ENCODE measurements at places on chromosomes 16 and 17.

DNA sequence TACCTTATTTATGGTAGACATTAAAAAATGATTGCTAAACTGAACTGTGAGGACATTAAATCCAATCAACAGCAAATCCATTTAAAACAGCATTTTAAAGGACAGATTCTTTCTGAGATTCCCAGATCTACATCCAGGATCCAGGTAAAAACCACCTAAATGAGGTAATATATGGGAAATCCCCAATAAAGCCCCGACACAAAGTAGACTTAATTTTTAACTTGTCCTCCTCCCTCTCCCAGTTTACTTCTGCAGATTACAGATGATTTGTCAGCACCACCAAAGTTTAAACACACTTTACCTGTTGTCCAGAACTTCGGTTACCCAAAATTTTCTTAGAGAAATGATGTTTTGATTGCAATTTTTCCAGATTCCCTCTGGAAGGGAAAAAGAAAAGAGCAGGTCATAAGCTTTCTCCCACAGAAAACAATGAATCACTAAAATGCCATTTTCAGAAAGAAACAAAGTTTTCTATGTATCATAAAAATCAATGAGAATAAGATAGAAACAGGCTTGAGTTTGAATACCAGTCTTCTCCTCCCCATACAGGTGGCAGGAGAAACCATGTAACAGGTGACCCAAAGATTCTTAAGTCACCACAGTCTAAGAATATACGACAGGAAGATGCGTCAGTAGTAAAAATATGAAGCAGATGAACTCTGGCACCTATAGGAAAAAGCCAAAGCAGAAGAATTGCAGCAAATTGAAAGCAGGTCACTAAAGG is 22.8 kb downstream of the GJC1 start:
- no peak for DNase-seq

GRCh38 chr16:30925995-30926811 is 2.8 kb downstream of the FBXL19 start:
- DNase-seq: no peak

- DNase-seq: peak; percentile 49
Measured at GRCh38 chr17:60077672-60078519, 825 bp downstream of the HEATR6 start.

- no peak for DNase-seq
Measured at GRCh38 chr16:2284797-2285576, 17.1 kb upstream of the RNPS1 start.

DNA sequence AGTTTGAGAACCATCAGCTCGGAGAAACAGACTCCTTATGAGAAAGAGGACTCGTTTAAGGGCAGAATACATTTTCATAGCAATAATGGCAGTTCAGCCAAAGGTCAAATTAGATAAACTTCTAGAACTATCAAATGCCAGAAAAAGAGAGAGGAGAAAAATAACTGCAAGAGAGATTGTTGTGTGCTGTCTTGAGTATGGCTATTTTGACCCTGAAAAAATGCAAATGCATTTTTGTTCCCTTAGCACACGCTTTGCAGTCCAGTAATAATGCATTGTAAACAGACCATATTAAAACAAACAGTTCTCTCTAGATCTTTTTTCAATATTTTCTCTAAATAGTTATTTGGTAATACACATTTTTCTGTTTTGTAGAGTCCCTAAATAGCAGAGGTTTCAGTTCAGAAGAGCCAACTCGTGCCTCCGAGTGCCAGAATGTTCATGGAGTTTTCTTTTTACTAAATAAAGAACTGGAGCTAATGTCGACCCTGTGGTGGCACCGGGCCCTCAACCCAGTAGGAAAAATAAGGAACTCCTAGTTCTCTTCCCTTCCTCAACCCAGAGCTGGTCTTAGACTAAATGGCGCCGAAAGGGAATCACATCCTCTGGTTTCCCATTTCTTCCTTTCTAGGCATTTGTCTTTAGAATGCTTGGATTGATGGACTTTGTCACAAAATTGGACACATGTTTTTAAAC is 298.0 kb downstream of the MAP2K4 start:
- no peak for DNase-seq

DNA sequence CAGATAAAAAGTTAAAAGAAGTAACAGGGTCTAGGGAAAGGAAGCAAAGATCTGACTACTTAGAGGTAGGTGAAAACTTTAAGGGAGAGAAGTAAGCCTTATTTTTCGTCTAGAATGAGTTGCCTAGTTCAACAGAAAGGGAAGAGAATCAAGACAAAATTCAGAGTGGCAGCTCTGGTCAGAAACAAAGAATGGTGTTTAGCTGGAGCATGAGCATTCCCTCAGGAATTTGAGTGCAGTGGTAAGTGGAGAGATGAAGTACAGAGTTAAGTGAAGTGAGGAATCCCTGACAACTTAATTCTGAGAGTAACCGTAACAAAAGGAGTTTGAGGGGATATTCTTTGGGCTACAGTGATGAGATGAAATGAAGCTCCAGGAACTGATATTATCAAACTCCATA is 11.5 kb downstream of the SMG6 start:
- no peak for DNase-seq

DNA sequence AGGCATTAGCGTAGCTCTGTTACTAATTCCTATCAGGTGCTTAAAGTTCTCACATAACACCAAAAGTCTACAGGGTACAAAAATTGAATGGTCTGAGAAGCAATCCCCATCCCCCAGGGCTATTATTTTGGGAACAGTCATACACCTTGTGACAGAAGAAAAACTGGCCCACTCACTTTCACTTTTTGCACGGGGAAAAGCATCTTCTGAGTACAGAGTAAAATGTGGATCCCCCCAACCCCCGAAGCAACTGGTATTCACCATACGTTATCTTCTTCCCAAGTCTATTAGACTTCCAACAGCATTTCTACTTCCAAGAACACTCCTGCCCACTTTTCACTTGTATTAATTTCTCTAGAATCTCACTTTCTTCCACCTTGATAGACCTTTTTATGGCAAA is 11.8 kb downstream of the GGA3 start:
- no peak for DNase-seq

DNA sequence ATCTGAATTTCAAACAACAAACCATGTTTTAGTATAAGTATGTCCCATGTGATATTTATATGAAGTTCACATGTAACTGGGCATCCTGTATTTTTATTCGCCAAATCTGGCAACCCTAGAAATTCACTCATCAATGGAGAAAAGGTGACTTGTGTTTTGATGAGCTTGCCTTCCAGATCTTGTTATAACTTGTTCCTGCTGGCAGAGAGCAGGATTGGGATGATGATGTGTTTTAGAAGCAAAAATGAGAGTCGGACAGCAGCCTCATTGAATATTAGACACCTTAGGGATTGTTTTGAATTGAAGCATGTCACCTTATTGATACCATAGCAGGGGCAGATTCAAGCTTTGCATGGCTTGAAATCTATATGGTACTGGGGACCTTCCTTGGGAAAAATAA is 85.4 kb upstream of the MED13 start:
- no peak for DNase-seq

DNA sequence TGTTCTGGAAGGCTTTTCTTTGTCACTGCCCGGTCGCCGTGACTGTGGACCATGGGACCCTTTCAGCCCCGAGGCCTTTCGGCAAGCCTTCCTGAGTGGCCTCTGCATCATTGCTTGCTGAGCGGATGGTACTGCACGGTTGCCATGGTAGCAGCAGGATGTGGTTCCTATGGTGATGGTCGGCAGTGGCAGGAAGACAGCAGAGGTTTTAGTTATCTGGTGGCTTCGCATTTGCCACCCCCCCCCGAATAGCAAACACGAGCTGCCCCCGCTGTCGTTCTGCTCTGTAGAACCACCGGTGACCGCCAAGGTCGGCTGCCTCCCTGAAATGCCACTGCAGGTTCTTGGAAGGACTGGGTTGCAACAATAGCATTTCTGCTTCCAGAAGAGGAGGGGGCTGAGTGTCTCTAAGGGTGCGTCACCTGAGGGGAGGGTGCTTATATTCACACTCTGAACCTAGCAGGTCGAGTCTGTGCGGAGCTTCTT is 76.6 kb downstream of the CMIP start:
- peak; percentile 36 for DNase-seq

GRCh38 chr17:46106966-46107644 is 86.1 kb downstream of the KANSL1 start:
- no peak for DNase-seq

GRCh38 chr16:46923513-46924295 is 39.5 kb downstream of the GPT2 start:
- DNase-seq: no peak

- no peak for DNase-seq
Measured at GRCh38 chr16:30186444-30186781, 3.0 kb downstream of the CORO1A start.

GRCh38 chr17:77770331-77771105 is 188.0 kb upstream of the TNRC6C start:
- DNase-seq: no peak

- DNase-seq: no peak
Measured at GRCh38 chr17:80931421-80932265, 60.0 kb upstream of the CHMP6 start.

- no peak for DNase-seq
Measured at GRCh38 chr17:55742272-55743102, 8.4 kb upstream of the PCTP start.

GRCh38 chr16:27113341-27113841 is 46.7 kb downstream of the C16orf82 start:
- DNase-seq: no peak

DNA sequence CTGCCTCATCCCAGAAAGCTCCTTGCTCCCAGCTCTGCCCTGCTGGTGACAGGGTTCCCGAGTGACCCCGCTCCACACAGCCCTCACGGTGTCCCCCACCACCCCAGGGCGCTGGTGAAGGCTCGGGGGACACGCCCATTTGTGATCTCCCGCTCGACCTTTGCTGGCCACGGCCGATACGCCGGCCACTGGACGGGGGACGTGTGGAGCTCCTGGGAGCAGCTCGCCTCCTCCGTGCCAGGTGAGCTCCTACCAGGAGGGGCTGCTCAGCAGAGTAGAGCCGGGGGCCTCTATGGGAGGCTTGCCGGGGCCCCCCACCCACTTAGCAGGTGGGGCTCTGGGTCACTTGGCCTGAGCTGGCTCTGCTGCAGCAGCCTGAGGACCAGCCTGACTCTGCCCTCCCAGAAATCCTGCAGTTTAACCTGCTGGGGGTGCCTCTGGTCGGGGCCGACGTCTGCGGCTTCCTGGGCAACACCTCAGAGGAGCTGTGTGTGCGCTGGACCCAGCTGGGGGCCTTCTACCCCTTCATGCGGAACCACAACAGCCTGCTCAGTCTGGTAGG is 11.2 kb downstream of the GAA start:
- no peak for DNase-seq

- DNase-seq: no peak
Measured at GRCh38 chr17:8173871-8174322, 2.3 kb downstream of the TMEM107 start.

GRCh38 chr16:28820016-28820415 is 2.8 kb upstream of the ATXN2L start:
- no peak for DNase-seq

DNA sequence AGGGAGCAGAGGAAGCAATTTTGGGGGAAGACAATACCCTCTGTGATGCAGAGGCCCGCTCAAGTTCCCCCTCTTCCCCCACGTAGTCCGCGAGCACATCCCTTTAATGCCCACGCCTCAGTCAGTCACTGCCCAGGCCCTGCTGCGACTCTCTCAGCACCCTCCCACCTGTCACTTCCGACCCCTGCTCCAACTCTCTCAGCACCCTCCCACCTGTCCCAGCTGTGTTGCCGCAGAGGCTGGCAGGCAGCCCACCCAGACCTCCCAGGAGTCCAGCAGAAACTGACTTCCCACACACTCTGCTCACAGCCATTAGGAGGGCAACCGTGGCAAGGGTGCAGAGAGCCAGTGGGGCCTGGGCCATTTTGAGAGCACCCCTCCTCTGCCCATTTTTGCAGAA is 92.7 kb downstream of the WSCD1 start:
- no peak for DNase-seq

- no peak for DNase-seq
Measured at GRCh38 chr17:14514973-14515372, 214.1 kb downstream of the HS3ST3B1 start.

Data from stimulated activated CD4-positive, alpha-beta T cell treated with anti-CD3 and anti-CD28 coated beads, TNF-alpha, amount 100 ng/mL, for 48 hours (primary cell).